ENCODE measurements at places on chromosomes 2 and 18. TPM values are rescaled to one million over a fixed set of nuclear protein-coding genes. Genes with fewer than 3 reads are reported as not detected.

DNA sequence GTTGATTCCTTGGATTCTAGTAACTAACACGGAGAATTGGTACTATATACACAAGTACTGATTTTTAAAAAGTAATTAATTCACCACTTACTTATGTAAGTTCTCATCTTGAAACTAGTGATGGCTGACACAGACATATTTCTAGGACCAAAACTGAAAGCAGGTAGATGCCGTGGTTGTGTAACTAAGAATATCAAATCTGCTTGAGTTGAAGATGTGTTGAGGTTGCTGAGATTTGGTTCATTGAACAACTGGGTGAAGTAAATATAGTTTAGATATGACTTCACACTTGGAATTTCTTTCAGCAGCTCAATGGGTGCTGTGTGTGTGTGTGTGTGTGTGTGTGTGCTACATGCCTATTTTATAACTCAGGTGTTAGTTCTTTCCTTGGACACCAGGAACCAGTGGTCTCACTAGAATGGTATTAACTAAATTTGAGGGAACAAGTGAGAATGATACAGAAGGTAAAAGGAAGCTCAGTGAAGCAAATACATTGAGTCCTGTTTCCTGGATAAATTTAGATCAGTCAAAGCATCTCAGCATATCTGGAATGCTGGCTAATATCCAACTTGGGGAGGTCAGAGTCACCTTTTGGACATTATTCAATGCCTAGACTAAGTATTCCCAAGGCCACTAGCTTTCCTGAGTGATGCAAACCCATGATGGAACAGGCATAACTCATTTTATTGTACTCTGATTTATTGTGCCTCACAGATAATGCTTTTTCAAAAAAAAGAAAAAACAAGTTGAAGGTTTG is 110.7 kb upstream of the ZEB2 start:
- H3K4me1 ChIP-seq: no peaks in the 10 kb centered on the region
- no peaks in the 10 kb centered on the region for H3K36me3 ChIP-seq
- H3K4me3 ChIP-seq: no peak overlapping the region
- DNase-seq: no peak
- no peak overlapping the region for H3K27ac ChIP-seq
- H3K27me3 ChIP-seq: peaks cover 32% of the 10 kb centered on the region

DNA sequence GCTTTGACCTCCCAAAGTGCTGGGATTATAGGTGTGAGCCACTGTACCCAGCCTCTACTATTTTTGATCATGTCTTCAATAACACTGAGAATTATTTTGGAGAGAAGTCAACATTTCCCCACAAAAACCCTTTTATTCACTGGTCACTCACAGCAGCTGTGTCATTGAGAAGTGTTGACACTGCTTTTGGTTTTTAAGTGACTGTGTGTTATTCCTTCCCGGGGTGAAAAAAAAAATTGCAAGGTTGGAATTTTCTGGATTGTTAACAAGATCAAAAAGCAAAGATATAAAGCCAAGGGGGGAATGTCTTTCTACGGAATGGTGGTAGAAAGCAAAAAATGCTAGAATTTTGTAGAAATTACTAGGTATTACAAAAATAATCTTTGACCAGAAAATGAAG is 61.5 kb downstream of the TANC1 start:
- peaks cover 1% of the 10 kb centered on the region for H3K27me3 ChIP-seq
- no peaks in the 10 kb centered on the region for H3K36me3 ChIP-seq
- no peaks in the 10 kb centered on the region for H3K4me1 ChIP-seq
- no peak for DNase-seq
- no peak overlapping the region for H3K4me3 ChIP-seq
- H3K27ac ChIP-seq: no peak overlapping the region

DNA sequence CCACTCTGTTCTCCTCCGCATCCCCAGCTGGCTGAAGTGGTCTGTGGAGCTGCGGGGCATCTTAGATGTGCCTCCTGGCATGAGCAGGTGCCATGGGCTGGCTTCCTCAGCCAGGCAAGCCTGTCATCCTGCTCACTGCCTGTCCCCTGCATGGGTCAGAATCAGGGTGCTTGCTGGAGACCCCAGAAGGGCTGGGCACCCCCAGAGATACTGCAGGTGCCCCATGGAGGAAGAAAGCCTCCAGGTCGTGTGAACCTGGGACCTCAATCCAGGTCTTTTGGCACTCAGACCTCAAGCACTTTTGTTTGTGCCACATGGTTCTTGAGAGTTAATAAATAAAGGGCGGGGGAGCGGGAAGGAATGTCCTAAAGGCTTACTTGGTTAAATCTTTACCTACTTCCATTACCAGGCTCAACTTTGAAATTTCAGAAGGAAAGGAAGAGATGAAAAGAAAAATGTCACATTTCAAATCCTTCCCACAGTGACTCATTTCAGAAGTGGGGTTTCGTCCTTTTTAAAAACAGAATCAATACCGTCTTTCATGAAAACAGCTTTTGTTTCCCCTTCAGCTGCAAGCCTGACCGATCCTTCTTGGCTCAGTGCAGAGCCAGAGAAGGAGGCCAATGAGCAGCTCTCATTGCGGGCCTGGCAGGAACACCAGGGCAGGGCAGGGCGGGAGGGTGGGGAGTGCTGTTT is 69.9 kb downstream of the RHOB start:
- peaks cover 3% of the 10 kb centered on the region for H3K36me3 ChIP-seq
- peaks cover 17% of the 10 kb centered on the region for H3K4me1 ChIP-seq
- DNase-seq: no peak
- H3K4me3 ChIP-seq: no peak overlapping the region
- H3K27me3 ChIP-seq: no peaks in the 10 kb centered on the region

DNA sequence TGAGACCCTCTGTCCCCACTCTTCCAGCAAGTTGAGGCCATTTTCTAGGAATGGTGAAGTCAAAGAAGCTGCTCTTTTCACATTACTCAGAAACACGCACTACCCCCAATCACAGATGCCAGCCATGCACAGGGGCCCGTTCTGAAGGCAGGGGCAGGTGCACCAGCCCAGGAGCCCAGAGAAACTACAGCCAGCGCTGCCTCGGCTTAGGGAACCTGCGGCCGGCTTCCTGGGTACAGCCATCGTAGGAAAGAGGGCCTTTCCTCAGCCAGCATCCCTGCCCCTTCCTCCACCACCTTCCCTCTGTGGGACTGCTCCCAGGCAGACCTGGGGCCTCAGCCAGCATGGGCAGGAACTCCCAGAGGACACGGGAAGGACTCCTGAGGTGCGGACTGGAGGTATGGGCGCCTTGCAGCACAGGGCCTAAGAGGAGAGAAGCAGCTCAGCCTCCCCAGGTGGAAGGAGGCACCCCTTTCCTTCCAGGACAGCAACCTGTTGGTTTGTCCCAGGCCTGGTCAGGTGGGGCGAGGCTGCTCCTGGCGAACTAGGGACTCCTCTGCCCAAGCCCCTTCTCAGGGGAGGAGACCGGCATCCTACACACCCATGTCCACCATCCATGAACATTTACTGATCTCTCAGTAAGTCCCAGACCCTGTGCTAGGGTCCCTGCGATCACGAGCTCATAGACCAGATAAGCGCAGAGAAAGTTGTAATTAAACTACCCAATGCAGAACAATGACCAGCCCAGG is 99.0 kb upstream of the ID2 start:
- no peak overlapping the region for H3K27ac ChIP-seq
- peaks cover 13% of the 10 kb centered on the region for H3K27me3 ChIP-seq
- DNase-seq: peak; percentile 11
- peaks cover 34% of the 10 kb centered on the region for H3K4me1 ChIP-seq
- no peaks in the 10 kb centered on the region for H3K36me3 ChIP-seq

DNA sequence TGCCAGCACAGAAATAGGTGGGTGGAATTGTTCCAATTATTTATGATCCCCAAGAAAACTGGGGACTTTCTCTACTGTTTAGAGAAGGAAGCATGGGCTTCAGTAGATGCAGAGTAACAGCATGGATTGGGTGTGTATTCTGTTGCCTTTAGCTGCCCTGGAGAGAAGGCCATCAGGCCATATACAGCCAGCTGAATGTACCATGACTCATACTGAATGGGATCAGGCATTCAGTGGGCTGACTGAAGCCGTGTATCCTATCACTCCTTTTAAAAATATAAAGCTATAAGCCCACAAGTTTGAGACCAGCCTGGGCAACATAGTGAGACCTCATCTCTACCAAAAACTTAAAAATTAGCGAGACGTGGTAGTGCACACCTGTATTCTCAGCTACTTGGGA is 16.7 kb upstream of the PLEKHM3 start:
- DNase-seq: no peak
- H3K27ac ChIP-seq: no peak overlapping the region
- H3K27me3 ChIP-seq: peaks cover 10% of the 10 kb centered on the region
- H3K36me3 ChIP-seq: no peaks in the 10 kb centered on the region
- no peak overlapping the region for H3K4me3 ChIP-seq

- H3K36me3 ChIP-seq: no peaks in the 10 kb centered on the region
- DNase-seq: no peak
- H3K27ac ChIP-seq: no peak overlapping the region
- no peaks in the 10 kb centered on the region for H3K4me1 ChIP-seq
These were observed 57.8 kb upstream of the HAAO start for GRCh38 chr2:42850016-42850805.

DNA sequence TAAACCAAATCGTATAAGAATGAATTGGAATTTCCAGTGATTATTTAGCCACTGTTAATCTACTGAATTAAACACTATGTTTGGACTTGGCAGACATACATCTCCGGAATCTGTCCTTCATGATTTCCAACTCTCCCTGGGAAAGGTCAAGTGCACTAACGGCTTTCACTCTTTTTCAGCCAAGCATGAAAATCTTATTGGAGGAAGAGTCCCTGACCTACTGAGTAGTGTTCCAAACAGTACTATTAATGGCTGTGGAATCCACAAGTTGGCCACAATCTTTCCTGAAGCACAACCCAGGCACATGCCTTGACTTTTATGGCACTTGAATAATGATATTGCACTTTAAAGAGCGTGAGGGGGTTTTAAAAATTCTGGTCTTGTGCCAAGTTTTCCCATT is 318.9 kb upstream of the RND3 start:
- DNase-seq: no peak
- no peaks in the 10 kb centered on the region for H3K4me1 ChIP-seq
- no peak overlapping the region for H3K27ac ChIP-seq
- H3K4me3 ChIP-seq: no peak overlapping the region
- H3K27me3 ChIP-seq: no peaks in the 10 kb centered on the region

GRCh38 chr18:59432803-59433597 is 73.9 kb upstream of the LMAN1 start:
- H3K4me1 ChIP-seq: no peaks in the 10 kb centered on the region
- DNase-seq: no peak
- H3K36me3 ChIP-seq: no peaks in the 10 kb centered on the region
- peaks cover 4% of the 10 kb centered on the region for H3K27me3 ChIP-seq
- H3K27ac ChIP-seq: no peak overlapping the region
- H3K4me3 ChIP-seq: no peak overlapping the region

CPLX4 gene
- not detected for total RNA-seq

CCDC178 gene
- not detected for total RNA-seq

TSHZ1 gene
- total RNA-seq: 18.2 TPM
